Activated T-helper 1 cell treated with anti-CD3 and anti-CD28 coated beads, Interleukin-12 subunit alpha, Interleukin-12 subunit beta, Interleukin-2, Interleukin-4 antibody, amounts not matched to agents 30 ng/mL and 10 ng/mL and 1 ng/mL, durations not matched to agents 14 hours and 24 hours and 36 hours (primary cell): ENCODE measurements at places on chromosomes 6 and 20. TPM values are rescaled to one million over a fixed set of nuclear protein-coding genes. Genes with fewer than 3 reads are reported as not detected.

The TDRD6 gene
- total RNA-seq, result not detected in 2 replicates

DNA sequence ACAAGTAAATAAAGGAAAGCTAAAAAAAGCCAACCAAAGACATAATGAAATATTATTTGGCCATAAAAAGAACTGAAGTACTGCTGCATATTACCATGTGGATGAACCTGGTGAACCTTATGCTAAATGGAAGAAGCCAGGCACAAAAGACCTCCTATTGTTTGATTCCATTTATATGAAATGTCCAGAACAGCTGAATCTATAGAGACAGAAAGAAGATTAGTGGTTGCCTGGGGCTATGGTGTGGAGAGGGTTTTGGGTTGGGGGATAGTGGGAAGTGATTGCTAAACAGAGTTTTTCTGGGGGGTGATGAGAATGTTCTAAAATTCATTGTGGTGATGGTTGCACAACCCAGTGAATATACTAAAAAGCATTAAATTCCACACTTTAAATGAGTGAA, 53.2 kb downstream of the TSBP1 start:
- no peaks in the 10 kb centered on the region for H3K4me1 ChIP-seq
- no peak overlapping the region for H3K27ac ChIP-seq
- no peaks in the 10 kb centered on the region for H3K36me3 ChIP-seq
- H3K27me3 ChIP-seq, result peaks cover 29% of the 10 kb centered on the region
- H3K4me3 ChIP-seq, result no peak overlapping the region
- DNase-seq, result no peak

DNA sequence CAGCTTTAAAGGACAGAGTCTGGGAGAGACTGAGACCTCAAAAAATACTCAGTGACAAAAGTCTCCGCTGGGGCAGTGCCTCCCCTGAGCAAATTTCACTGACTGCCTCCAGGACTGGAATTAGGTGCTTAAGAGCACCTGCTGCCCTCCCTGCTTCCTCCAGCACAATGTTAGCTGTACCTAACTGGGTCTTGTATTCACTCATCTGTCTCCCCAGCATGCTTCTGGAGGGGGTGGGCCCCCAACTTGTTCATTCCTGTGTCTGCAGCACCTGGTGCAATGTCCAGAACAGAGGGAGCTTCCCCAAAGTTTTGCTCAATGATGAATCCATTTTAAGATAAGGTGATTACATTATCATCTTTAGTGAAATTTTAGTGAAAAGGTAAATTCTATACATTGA, 650.7 kb downstream of the KIF16B start:
- DNase-seq, result no peak
- no peaks in the 10 kb centered on the region for H3K27me3 ChIP-seq
- H3K27ac ChIP-seq, result no peak overlapping the region
- H3K4me3 ChIP-seq, result no peak overlapping the region
- H3K4me1 ChIP-seq, result no peaks in the 10 kb centered on the region

GRCh38 chr6:30357678-30358540, 13.0 kb downstream of the RPP21 start:
- H3K27ac ChIP-seq, result no peak overlapping the region
- H3K27me3 ChIP-seq, result peaks cover 73% of the 10 kb centered on the region
- H3K4me3 ChIP-seq, result peak overlapping the region; percentile 82

- peaks cover 5% of the 10 kb centered on the region for H3K4me1 ChIP-seq
- H3K4me3 ChIP-seq, result no peak overlapping the region
- H3K27me3 ChIP-seq, result no peaks in the 10 kb centered on the region
- DNase-seq, result no peak
Observed at GRCh38 chr6:96304997-96305396, 216.6 kb upstream of the UFL1 start.

DNA sequence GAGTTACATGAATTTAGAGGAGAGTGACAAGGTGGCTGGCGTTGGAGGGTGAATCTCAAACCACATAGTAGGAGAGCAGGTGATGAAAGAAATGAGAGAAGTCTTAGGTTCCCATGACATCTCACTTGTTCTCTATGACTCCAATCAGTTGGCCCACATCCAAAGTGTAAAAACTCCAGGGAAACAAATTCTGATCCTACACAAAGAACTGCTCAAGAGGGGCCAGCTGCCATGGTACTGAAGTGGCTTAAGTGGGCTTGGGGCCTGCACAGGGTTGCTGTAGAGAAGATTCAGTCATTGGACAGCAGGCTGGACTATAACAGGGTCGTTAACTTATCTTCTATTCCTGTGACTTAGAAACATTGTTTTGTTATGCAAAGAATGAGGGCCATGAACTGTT, 7.6 kb upstream of the ADGRF4 start:
- no peaks in the 10 kb centered on the region for H3K4me1 ChIP-seq
- H3K4me3 ChIP-seq, result no peak overlapping the region
- H3K27me3 ChIP-seq, result peaks cover 4% of the 10 kb centered on the region
- no peak overlapping the region for H3K27ac ChIP-seq
- H3K36me3 ChIP-seq, result no peaks in the 10 kb centered on the region

GRCh38 chr20:48603116-48603818, 224.5 kb downstream of the PREX1 start:
- no peak overlapping the region for H3K4me3 ChIP-seq
- no peaks in the 10 kb centered on the region for H3K36me3 ChIP-seq
- DNase-seq, result no peak
- H3K27ac ChIP-seq, result no peak overlapping the region

The HEY2 gene
- total RNA-seq, result not detected in 2 replicates

DNA sequence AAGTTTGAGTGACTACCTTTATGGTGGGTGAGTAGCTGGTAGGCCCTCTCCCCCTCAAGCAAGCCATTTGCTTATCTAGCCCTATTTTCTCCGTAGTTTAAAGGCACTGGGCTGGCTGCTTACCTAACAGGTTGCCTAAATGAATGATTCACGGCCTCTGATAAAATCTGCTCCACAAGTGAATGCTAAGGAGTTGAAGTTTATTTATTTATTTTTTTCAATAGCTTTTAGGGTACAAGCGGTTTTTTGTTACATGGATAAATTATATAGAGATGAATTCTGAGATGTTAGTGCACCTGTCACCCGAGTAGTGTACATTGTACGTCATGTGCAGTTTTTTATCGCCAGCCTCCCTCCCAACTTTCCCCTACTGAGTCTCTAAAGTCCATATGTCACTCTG, 8.3 kb upstream of the CDH26 start:
- H3K36me3 ChIP-seq, result peaks cover 9% of the 10 kb centered on the region
- no peak overlapping the region for H3K27ac ChIP-seq
- no peaks in the 10 kb centered on the region for H3K27me3 ChIP-seq
- no peak overlapping the region for H3K4me3 ChIP-seq
- DNase-seq, result no peak

GRCh38 chr20:51456511-51457509, 85.7 kb downstream of the NFATC2 start:
- H3K4me1 ChIP-seq, result peaks cover 37% of the 10 kb centered on the region
- H3K36me3 ChIP-seq, result peaks cover 68% of the 10 kb centered on the region
- no peaks in the 10 kb centered on the region for H3K27me3 ChIP-seq
- no peak overlapping the region for H3K4me3 ChIP-seq
- no peak for DNase-seq
- H3K27ac ChIP-seq, result peak overlapping the region; percentile 44

DNA sequence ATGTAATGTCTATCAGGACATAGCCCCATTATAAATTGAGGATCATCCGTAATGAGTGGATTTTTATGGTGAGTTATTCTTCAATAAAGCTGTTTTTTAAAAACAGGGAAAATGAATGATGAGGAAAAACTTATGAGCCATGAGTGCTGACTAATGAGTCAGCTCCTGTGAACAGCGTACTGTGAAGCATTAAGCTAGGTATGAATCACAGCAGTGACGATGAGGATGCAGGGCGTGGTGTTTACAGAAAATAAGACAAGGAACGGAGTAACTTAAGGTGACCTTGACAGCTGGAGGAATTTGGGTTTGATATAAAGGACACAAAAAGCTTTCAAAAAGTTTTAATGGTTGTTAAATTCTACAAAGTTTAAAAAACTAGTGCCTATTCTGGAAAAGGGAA, 96.3 kb downstream of the FOXF2 start:
- DNase-seq, result no peak
- H3K4me1 ChIP-seq, result no peaks in the 10 kb centered on the region
- H3K4me3 ChIP-seq, result no peak overlapping the region
- H3K36me3 ChIP-seq, result no peaks in the 10 kb centered on the region
- peaks cover 3% of the 10 kb centered on the region for H3K27me3 ChIP-seq

DNA sequence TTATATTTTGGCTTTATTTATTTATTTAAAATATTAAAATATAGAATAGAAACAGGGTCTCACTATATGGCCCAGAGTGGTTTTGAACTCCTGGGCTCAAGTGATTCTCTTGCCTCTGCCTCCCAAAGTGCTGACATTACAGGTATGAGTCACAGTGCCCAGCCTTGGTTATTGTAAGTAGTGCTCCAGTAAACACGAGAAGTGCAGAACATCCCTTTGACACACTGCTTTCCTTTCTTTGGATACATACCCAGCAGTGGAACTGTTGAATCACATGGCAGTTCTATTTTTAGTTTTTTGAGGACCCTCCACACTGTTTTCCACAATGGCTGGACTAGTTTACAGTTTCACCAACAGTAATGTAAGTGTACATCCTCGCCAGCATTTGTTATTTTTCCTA, 203.9 kb downstream of the PHF3 start:
- no peaks in the 10 kb centered on the region for H3K36me3 ChIP-seq
- H3K4me1 ChIP-seq, result no peaks in the 10 kb centered on the region
- no peak overlapping the region for H3K4me3 ChIP-seq
- no peak overlapping the region for H3K27ac ChIP-seq
- no peaks in the 10 kb centered on the region for H3K27me3 ChIP-seq

The GMPR gene
- total RNA-seq, result 0.96 and 1.2 TPM in 2 replicates
